ENCODE measurements at places on chromosomes 12 and 14.

DNA sequence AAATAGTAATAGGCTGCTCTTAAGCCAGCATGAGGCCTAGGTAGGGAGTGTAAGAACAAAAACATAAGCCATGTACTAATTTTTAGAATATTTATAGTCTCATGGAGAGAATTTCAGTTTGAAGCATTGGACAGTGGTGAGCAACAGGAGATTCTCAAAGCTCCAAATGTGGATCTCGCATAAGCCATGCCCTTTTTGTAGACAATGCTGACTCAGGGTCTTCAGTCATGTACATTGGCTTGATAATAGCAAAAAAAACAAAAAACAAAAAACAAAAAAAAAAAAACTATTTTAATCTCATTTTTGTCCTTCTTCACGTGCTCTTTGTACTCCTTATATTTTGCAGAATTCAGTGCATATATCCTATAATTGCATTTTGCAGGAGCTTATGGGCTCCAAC is 402.9 kb downstream of the TMTC2 start:
- no peak for DNase-seq

GRCh38 chr14:24274101-24274543 is 2.7 kb upstream of the RABGGTA start:
- peak; percentile 62 for DNase-seq

GRCh38 chr14:105063056-105063455 is 2.2 kb downstream of the GPR132 start:
- DNase-seq: no peak

- no peak for DNase-seq
These were observed 55.0 kb downstream of the EMP1 start for GRCh38 chr12:13251521-13251920.

GRCh38 chr14:28765169-28765830 is 1.3 kb upstream of the FOXG1 start:
- DNase-seq: no peak

DNA sequence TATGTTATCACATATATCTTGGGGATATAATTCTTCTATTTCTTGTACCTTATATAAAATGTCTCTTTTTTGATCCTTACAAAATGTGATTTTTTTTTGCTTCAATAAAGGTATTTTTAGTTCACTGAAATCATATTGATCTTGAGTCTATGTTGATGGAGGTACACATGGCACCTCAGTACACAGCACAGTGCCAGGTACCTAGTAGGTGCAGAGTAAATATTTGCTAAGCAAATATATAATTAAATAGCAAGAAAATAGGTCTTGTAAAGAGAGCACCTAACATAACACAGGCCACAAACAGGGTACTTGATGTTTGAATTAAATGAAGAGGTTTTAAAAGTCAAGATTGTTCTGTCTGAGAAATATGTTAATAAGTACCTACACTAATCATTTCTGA is 69.7 kb downstream of the CIT start:
- no peak for DNase-seq

GRCh38 chr12:105864901-105865300 is 273.9 kb downstream of the NUAK1 start:
- DNase-seq: no peak

GRCh38 chr14:26381405-26381804 is 216.4 kb downstream of the NOVA1 start:
- no peak for DNase-seq

DNA sequence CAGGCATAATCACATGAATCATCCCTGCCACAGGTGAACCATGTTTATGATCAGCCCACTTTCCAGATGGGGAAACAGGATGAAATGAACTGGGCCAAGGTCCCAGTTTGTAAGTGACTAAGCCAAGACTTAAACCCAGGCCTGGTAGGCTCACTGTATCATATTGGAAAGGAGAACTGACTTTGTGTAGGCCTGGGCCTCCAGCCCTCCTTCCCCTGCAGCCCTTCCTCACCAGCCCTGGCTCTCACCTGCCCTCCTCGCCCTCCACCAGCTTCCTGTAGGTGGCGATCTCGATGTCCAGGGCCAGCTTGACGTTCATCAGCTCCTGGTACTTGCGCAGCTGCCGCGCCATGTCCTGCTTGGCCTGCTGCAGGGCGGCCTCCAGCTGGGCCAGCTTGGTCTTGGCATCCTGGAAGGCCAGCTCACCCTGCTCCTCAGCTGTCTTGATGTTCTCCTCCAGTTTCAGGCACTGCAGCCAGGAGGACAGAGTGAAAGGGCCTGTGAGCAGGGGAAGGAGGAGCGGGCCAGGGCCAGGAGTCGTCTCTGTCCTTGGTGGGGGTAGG is 19.8 kb downstream of the KRT80 start:
- DNase-seq: no peak

- peak; percentile 63 for DNase-seq
These were observed 604 bp downstream of the EIF4B start for GRCh38 chr12:53006810-53007309.

GRCh38 chr12:115384391-115384790 is 700.4 kb upstream of the TBX3 start:
- DNase-seq: no peak

DNA sequence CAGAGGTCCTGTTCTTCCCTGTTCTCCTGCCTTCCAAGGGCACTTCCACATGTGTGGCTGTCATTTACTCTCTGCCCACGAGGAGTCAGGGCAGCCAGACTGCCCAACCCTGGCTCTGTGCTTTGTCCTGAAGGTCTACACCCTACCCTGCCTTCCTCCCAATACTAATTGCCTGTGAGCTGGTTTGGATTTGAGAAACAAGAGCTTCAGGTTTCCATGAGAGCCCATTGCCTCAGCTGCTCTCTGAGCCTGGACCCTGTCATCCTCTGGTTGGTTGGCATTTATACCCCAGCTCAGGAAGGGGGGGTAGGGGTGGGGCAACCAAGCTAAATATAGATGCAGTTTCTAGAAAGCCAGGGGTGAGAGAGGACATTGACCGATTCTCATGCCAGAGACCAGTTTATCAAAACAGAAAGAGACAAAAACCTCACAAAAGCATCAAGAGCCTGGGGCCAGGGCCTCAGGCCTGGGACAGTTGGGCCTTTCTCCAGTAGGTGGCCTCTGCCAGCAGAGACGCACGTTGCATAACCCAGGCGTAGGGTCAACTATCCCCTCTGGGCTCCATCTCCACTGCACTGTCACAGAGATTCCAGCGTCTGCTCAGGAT is 34.5 kb downstream of the VDR start:
- DNase-seq: no peak

DNA sequence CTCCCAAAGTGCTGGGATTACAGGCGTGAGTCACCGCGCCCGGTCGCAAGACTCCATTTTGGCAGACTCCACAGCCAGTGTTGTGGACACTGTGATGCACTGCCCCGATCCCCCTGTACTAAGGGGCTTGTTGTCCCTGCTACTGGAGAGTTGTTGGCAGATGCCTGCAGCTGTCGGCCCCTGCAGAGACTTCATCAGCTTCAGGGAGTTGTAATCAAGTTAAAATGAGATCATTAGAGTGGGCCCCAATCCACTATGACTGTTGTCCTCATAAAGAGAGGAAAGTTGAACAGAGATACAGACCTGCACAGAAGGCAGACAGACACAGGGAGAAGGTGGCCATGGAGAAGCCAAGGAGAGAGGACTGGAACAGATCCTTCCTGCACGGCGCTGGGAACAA is 23.7 kb upstream of the TUBA1A start:
- no peak for DNase-seq

- no peak for DNase-seq
These were observed 2.9 kb downstream of the TMEM121 start for GRCh38 chr14:105529319-105529568.

GRCh38 chr12:38892087-38892786 is 13.2 kb downstream of the CPNE8 start:
- DNase-seq: no peak

GRCh38 chr12:102513272-102513671 is 32.9 kb upstream of the IGF1 start:
- no peak for DNase-seq

Measured in stimulated activated naive CD4-positive, alpha-beta T cell (primary cell).